Stimulated activated CD4-positive, alpha-beta T cell treated with anti-CD3 and anti-CD28 coated beads, Interleukin-12 subunit alpha, Interleukin-12 subunit beta, amount 100 ng/mL, for 24 hours (primary cell): ENCODE measurements at places on chromosomes 7 and 10.

DNA sequence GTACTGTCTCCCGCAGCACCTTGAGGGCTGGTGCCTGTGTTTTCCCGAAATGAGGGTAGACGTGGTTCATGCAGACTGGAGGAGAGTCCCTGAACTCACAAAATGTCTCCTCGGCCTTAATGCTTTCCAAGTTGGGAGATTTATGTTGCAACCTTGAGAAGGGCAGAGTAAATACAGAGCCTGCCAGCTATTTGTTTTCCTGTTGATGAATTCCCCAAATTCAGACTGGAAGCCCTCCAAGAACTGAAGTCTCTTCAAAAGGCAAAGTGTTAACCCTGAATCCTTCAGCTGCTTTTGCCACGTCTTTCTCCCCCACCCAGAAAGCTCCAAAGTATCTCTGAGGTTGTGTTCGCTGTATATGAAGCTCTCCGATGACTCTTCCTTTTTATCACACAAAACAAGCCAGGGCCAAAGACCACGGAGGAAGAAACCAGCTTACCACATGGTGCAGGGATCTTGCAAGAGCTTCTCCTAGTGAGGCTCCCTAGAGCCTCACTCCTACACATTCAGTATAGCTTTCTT lies 254.7 kb upstream of the NFE2L3 start:
- DNase-seq, result no peak

GRCh38 chr7:40057292-40057691 lies 77.1 kb downstream of the MPLKIP start:
- DNase-seq, result no peak

- DNase-seq, result no peak
These were observed 222.0 kb downstream of the LRRN3 start for GRCh38 chr7:111312966-111313365.

DNA sequence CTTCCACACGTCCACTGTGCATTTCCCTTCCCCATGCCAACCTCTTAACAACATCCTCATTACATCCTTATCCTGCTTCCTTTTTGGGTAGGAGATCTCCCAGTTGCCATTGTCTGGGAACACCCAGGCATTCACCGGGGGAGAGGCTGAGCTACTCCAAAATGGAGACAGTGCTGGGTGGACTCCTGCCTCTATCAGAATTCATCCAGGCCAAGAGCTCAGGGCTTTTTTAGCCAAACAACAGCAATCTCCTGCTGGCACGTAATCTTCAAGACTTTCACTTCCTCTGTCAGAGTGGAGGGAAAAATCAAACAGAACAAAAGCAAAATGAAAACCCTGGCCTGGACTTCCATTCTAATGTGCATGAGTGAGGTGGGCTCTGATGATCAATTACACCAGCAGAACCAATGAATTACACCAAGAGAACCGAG lies 245.0 kb downstream of the PRPF18 start:
- DNase-seq, result no peak

GRCh38 chr7:38311329-38311937 lies 38.0 kb upstream of the TARP start:
- DNase-seq, result no peak

GRCh38 chr7:3616306-3616705 lies 315.3 kb downstream of the SDK1 start:
- no peak for DNase-seq

- DNase-seq, result no peak
These were observed 5.4 kb downstream of the ABLIM1 start for GRCh38 chr10:114652402-114653368.

DNA sequence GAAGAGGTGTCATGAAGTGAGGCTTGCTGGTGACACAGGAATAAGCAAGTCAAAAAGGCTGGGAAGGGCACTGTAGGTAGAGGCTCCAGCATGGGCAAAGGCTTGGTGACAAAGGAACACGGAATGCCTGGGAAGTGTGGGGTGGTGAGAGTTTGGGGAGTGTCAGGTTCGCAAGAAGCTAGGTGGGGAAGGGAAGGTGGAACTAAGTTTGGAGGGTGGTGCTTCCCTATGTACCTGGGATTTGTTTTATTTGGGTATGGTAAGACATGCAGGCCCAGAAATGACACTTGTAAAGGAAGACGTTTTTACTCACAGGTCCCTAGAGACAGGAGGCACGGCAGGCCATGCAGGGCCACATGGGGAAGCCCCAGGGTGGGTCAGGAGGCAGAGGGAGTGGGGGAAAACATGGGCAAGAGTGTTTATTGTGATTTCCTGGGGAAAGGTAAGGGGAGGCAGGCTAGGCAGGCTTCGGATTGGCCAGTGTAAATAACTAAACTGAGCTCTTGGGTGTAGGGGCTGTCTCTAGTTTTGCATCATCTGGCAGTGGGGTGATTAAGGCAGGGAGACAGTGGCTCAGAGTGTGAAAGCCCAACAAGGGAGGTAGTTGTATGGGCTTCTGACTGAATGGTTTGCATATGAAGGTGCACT lies 52.1 kb downstream of the SH2D4B start:
- no peak for DNase-seq

- DNase-seq, result no peak
These were observed 24.7 kb downstream of the ANTXRL start for GRCh38 chr10:46311501-46311951.

DNA sequence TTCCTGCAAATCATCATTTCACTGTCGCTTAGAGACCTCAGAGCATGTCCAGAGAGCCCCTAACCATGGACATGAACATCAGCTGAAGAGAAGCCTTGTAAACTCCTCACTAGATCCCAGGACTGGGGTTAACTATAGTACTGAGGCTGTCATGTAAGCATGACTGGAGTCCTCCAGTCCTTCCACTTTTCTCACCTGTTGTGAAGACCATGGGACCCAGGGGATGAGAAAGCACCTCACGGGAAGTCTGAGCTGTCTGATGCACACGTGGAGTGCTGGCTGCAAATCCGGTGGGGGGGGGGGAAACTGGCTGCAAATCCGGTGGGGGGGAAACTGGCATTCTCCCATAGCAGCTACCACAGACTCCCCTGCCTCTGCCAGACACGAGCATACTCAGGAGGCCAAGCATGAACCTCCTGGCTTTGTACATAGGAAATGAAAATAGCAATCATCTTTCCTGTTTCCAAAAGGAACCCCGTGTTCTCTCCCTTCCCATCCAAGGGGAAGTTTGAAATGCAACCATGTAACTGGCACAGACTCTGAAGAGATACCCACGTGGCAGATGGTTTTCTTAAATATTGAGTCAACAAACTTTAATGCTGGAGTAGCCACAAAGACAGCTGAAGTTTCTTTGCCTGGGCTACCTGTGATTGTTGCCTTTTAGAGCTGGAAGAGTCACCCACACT lies 261.4 kb downstream of the ZMYND11 start:
- no peak for DNase-seq

DNA sequence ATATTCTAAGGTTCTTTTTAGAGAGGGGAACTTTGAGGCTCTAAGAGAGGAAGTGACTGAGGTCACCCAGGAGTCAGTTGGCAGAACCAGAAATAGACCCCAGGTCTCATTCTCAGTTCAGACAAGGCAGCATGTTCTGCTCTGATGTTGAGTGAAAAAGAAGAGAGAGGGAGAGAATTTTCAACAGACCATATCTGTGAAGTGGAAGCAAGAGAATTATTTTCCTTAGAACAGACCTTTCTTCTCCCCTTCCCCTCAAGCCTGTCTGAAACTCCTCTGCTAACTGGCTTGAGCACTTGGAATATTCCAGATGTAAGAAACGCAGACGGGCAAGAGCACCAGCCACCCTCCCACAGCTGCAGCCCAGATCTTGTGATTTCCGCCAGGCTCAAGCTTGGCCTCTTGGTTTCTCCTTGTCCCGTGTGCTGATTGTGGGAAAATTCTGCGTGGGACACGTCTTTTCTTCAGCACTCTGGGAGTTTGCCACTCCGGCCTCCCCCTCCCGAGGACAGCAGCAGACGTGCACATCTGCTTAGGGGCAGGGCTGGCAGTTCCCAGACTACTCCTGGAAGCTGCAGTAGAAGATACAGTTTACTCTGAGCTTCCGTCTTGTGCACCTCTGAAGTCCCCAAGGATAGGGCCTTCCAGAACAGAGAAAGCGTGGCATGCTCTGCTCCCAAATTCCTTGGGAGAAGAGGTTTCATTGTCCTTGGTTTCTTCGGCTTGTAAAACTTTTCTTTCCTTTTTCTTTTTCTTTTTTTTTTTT lies 22.7 kb upstream of the IKZF1 start:
- DNase-seq, result no peak

- no peak for DNase-seq
These were observed 49.7 kb downstream of the RABGEF1 start for GRCh38 chr7:66790196-66790595.

DNA sequence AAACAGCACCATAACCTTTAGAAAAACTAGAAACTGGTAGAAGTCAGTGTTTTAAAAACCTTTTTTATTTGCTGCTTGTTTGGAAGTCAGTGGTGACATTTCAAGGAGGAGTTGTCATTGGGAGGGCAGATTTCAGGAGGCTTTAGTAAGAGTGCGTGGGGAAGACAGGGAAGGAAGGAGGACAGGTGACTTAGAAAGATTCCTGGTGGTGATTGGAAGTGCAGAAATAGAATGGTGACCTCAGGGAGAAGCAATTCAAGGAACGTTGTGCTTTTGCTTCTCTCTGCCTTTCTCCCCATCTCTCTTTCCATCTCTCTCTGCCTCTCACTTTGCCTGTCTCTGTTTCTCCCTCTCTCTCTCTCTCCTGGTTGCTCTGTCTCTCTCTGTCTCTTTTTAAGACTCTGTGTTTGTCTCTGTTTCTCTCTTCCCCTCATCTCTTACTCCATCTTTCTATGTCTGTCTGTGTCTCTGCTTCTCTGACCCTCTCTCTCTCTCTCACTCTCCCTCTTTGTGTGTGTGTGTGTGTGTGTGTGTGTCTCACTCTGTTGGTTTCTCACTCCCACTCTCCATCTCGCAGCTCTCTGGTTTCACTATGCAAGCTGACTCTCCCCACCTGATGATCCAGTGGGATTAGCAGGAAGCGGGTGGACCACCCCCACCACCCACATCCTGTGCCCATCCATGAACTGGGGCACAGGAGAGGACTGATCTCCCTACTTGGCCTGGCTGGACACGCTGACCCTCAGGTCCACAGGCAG lies 10.9 kb upstream of the PFKP start:
- DNase-seq, result no peak

- DNase-seq, result no peak
These were observed 40.6 kb downstream of the IMMP2L start for GRCh38 chr7:111521660-111522059.

DNA sequence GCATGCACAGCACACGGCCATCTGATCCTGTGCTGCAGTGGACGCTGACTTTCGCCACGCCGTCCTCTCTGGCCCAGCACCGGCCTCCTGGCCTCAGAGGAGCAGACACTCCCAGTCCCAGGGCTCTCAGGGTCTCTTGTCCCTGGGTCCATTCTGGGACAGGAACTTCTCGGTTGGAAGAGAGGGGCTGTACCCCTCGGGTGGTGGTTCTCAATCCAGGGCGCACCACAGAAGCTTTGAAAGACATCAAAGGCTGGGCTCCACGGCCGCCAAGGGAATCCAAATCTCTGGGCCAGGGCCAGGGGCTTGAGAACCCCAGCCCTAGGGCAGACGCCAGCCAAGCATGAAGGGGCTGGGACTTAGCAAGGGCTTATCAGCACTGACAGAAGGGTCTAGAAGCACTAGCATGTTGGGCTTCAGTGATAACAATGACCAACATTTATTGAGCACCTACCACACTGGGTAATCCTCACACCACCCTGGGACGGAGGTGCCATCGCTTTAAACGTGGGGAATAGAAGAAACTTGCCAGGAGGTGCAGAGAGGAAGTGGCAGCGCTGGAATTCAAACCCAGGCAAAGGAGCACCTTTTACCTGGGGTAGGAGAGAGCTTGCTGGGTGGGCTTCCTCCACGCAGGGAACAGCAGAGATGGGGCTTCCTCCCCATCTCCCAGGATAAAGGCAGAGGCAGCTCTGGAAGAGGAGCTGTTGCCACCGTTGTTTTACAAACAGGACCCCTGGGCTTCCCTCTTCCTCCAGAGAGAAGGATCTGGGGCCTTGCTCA lies 1.8 kb upstream of the PYROXD2 start:
- DNase-seq, result no peak

- no peak for DNase-seq
These were observed 22.2 kb upstream of the EXOC4 start for GRCh38 chr7:133230591-133231194.

DNA sequence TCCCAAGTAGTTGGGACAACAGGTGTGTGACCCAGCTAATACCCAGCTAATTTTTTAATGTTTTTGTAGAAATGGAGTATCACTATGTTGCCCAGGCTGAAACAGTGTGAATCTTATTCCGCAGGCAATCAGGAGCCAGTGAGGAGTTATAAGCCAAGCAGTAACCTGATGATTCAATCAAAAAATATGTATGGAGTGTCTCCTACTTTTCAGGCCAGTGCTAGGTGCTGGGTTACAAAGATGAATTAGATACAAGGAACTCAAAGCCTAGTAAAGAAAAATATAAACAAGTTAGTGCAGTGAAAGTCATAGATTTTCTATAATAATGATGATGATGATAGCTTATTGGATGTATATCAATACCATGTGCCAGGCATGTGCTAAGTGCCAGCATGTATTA lies 13.2 kb upstream of the IFRD1 start:
- DNase-seq, result no peak

DNA sequence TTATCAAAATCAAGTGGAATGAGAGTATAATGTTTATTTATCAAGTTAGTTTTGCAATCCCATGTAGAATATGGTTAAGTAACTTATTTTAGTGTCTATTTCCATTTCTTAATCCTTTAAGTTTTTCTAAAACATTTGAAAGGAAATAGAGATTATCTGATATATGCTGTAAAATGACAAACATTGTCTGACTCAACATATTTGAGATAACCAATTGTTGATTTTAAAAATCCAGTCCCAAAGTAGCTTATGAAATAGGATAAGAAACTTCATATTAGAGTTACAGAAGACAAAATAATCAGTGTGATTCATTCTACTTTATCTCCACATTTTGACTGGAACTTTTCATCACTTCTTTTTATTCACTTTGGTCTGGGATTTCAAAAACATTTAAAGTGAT lies 38.7 kb upstream of the CDK1 start:
- no peak for DNase-seq
